ENCODE measurements at places on chromosomes 1 and 21. TPM values are rescaled to one million over a fixed set of nuclear protein-coding genes. Genes with fewer than 3 reads are reported as not detected.
A peak's percentile ranks its signal among the peaks of the same experiment; 100 is the strongest.

DNA sequence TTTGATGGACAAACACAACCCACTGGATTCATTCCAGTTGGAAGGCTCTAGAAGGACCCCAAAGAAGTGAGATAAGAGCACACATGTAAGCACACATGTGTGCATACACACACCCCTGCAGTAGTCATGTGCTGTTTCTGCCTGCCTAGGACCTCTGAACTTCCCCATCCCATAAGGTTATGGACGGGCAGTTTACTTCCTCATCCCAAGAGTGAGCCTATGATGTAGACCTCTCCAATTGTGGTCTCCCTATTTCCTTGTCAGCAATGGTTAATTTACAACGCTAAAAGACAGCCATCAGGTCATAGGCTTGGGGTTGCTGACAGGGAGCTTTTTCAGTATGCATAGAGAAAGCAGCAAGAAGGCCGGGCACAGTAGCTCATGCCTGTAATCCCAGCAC is 15.4 kb upstream of the ADAR start:
- no peak overlapping the region for H3K4me3 ChIP-seq
- DNase-seq: no peak
- H3K36me3 ChIP-seq: peaks cover 3% of the 10 kb centered on the region
- H3K27ac ChIP-seq: no peak overlapping the region

GRCh38 chr1:221915764-221916163 is 173.9 kb upstream of the DUSP10 start:
- H3K4me1 ChIP-seq: no peaks in the 10 kb centered on the region
- H3K36me3 ChIP-seq: no peaks in the 10 kb centered on the region
- no peaks in the 10 kb centered on the region for H3K27me3 ChIP-seq
- H3K4me3 ChIP-seq: no peak overlapping the region

- peak overlapping the region; percentile 49 for H3K27ac ChIP-seq
- peaks cover 16% of the 10 kb centered on the region for H3K36me3 ChIP-seq
- peak overlapping the region; percentile 63 for H3K4me3 ChIP-seq
- no peak for DNase-seq
Measured at GRCh38 chr1:203630697-203631096, 4.1 kb downstream of the ATP2B4 start.

DNA sequence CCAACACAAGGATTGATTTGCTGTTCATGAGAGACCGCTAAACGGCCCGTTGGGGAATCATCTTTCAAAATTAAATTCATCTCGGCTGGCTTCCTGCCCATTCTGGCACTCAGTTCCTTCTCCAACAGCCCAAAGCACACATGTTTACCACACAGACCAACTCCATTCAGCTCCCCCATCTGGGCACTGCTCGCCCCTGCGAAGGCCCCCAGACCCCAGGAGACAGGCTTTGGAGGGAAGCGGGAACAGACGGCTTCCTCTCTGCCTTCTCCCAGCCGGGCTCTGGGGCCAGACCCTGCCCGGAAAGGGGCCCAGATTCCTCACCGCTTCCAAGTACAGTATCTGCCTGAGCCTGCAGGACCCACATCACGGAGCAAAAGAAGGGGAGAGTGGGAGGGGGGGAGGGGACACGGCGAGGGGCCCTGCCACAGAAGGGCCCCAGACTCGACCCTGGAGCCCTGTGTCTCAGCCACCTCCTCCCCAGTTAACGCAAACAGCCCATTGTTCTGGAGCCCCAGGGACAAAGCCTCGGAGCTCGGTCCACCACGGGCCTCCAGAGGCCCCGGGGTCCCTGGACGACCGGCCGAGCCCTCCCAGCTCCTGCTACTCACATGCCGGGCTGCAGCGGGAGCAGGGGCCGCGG is 660 bp downstream of the MEGF6 start:
- peak overlapping the region; percentile 76 for H3K27ac ChIP-seq
- peaks cover 51% of the 10 kb centered on the region for H3K4me1 ChIP-seq
- no peak for DNase-seq
- peaks cover 6% of the 10 kb centered on the region for H3K27me3 ChIP-seq
- peaks cover 7% of the 10 kb centered on the region for H3K36me3 ChIP-seq

GRCh38 chr1:204544321-204544720 is 28.1 kb downstream of the MDM4 start:
- no peak overlapping the region for H3K27ac ChIP-seq
- H3K4me3 ChIP-seq: no peak overlapping the region
- no peak for DNase-seq
- H3K4me1 ChIP-seq: peaks cover 3% of the 10 kb centered on the region
- peaks cover 32% of the 10 kb centered on the region for H3K36me3 ChIP-seq

GRCh38 chr1:99788896-99789295 is 22.5 kb upstream of the FRRS1 start:
- DNase-seq: no peak
- no peaks in the 10 kb centered on the region for H3K36me3 ChIP-seq
- no peaks in the 10 kb centered on the region for H3K4me1 ChIP-seq
- no peak overlapping the region for H3K27ac ChIP-seq

DNA sequence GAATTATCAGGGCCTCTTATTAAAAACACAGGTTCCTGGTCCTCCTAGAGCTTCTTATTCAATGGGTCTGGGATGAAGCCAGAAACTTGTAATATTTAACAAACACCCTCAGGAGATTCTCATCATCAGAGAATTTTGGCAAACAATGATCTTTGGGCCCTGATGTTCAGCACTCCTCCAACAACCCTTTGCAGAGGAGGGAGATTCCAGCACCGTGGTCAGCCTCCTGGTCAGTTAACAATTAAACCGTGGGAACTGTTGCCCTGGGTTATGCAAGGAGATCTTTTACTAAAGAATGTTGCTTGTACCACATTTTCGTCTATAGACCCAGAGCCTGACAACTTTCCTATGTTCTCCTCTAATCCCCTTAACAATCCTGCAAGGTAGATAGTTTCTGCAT is 294.4 kb downstream of the PLPP3 start:
- no peak for DNase-seq
- no peak overlapping the region for H3K4me3 ChIP-seq
- no peak overlapping the region for H3K27ac ChIP-seq
- no peaks in the 10 kb centered on the region for H3K27me3 ChIP-seq

- no peak for DNase-seq
- H3K27ac ChIP-seq: no peak overlapping the region
- H3K36me3 ChIP-seq: peaks cover 21% of the 10 kb centered on the region
Measured at GRCh38 chr1:29201595-29202051, 19.9 kb upstream of the SRSF4 start.

DNA sequence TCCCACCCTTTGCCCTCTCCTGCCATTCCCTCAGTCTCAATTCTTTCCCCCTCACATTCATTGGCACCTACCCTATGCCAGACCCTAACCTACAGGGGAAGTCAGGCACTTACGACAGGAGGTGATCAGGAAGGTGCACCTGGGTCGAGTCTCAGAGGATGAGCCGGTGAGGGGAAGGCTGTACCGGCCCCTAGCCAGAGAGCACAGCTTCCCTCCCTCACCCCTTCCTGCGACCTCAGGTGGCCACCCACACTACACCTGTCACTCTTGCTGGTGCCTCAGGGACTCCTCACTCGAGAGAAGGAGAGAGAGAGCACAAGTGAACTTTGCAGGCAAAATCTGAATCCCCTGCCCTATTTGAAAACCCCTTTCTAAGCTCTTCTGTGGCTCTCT is 1.7 kb upstream of the MYOM3 start:
- H3K27me3 ChIP-seq: peaks cover 3% of the 10 kb centered on the region
- H3K27ac ChIP-seq: no peak overlapping the region
- peaks cover 3% of the 10 kb centered on the region for H3K4me1 ChIP-seq
- H3K36me3 ChIP-seq: no peaks in the 10 kb centered on the region
- no peak overlapping the region for H3K4me3 ChIP-seq

GRCh38 chr21:42624095-42624790 is 29.2 kb upstream of the PDE9A start:
- DNase-seq: no peak
- no peak overlapping the region for H3K4me3 ChIP-seq
- H3K27ac ChIP-seq: no peak overlapping the region
- no peaks in the 10 kb centered on the region for H3K27me3 ChIP-seq
- no peaks in the 10 kb centered on the region for H3K36me3 ChIP-seq
- no peaks in the 10 kb centered on the region for H3K4me1 ChIP-seq

PGLYRP3 gene
- total RNA-seq: 1.1 TPM

TSPAN1 gene
- 1.1 TPM for total RNA-seq

SYCP1 gene
- total RNA-seq: not detected

All from endothelial cell (in vitro differentiated cells).